ENCODE measurements at places on chromosomes 5 and 9. TPM values are rescaled to one million over a fixed set of nuclear protein-coding genes. Genes with fewer than 3 reads are reported as not detected.

DNA sequence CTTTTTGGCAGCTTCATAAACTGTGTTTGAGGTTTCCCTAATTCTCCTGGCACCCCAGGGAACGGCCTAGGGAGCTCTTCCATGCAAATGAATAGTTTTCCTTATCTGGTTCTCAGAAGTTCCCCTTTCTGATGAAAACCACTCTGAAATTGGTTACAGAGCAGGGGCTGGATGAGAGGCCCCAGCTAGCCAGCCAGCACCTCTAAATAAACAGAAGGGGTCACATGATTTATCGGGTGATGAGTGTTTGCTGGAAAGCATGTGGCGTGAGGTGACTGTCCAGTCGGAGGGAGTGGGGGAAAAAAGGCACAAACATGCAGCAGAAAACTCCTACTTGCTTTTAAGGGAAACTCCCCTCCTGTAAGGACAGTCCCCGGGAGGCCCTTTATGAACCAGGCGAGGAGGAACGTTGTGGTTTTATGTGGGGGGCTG, 261.2 kb upstream of the ANKRD55 start:
- no peak for DNase-seq

The TMEM252 gene
- total RNA-seq: not detected

The ZNF618 gene
- total RNA-seq: 2.7 TPM

DNA sequence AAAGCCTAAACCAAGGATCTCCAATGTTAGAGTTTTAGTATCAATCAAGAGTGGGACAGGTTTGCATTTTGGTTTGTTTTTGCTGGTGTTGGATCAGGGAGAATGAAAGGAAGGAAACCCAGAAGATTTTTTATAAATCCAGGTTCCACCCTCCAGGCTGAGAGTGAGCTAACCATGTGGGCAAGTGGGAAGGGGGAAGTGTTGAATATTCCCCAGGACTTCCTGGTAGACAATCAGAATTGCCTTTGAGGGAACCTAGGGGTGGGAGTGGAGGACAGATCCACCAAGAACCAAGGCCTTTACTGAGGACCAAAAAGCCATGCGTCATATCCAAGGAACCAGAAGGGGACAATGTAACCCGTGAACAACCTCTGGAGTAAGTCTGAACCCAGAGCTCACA, 33.5 kb upstream of the PIK3R1 start:
- no peak for DNase-seq

DNA sequence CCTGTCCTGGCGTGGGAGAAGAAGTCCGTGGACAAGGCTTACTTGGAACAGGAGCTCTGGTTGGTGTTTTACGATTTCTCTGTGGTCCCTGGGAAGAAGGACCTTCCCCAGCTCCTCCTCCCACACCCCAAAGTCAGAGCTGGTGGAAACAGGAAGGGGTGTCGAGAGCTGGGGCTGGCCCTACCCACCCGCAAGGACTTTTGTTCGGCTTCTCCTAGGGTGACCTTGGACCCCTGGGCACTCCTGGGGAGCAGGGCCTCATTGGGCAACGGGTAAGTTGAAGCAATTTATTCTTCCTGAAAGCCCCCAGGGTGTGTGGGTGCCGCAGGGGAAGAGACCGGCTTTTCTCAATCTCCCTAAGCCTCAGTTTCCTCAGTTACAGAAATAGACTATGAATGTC, 53.9 kb upstream of the ORM1 start:
- DNase-seq: no peak

DNA sequence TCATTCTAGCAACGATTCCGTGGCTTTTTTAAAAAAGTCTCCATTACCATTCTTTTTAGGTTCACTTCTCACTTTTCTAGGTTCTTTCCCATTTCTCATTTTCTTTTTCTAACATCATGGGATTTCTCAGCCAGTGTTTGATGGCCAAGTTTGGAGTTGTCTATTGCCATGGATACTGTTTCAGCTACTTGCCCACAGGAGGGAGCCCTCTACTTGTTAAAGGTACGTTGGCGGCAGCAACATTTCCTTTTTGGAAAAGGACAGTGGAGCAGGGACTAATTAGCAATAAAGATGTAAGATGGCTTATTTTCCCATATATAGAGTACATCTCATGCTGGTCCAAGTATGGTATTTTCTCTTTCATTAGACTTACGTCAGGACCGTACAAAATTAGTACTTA, 2257.5 kb upstream of the C9orf72 start:
- no peak for DNase-seq

- no peak for DNase-seq
Observed at GRCh38 chr5:15283076-15283475, 216.9 kb upstream of the FBXL7 start.

The GPR21 gene
- total RNA-seq: not detected

DNA sequence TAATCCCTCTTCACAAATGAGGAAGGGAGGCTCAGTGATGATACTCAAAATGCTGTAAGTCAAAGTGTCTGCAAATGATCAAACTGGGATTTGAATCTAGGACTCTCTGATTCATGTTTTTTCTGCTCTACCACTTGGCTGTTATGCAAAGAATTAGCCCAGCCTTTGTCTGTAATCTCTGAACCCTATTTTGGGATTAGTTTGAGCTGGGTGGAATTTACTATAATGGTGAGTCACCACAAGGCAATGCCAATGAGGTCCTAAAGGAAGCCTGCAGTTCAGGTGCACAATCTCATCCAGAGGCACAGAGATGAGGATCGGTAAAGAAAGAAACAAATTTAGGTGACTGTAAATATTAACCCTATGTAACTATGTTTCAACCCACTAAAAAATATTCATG, 29.2 kb downstream of the RFK start:
- no peak for DNase-seq

The OGN gene
- 7.4 TPM for total RNA-seq

GRCh38 chr5:109614981-109615380, 74.7 kb upstream of the MAN2A1 start:
- no peak for DNase-seq

- DNase-seq: no peak
Observed at GRCh38 chr5:111234125-111234524, 9.9 kb downstream of the CAMK4 start.

- no peak for DNase-seq
Observed at GRCh38 chr5:148454576-148454975, 70.8 kb downstream of the FBXO38 start.

DNA sequence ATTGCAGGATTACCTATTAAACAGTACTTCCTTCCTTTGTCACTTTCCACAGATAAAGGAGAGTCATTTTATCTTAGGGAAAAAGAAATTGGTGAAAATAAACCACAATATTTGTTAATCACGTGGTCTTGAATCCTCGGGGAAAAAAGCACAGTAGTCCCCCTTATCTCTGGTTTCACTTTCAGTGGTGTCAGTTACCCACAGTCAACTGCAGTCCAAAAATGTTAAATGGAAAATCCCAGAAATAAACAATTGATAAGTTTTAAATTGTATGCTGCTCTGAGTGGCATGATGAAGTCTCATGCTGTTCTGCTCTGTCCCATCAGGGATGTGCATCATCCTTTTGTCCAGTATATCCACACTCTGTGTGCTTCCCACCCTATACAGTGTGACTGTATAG, 405.2 kb upstream of the MPDZ start:
- DNase-seq: no peak

DNA sequence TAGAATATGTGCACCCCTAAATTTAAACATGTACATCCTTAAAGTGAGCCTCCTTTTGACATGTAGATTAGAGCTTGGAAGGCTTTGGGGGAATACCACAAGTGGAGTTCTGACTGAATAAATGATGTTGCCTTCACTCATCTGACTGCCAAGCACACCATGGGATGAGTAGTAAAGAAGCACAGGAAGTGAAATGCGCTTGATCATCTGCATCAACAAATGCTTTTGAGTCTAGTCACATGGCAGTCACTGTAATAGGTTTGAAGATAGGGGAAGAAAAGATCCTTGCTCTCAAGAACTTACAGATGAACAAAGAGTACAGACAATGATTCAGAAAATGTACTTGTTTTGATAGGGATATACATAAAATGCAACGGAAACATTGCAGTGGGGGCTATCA, 62.0 kb upstream of the STARD4 start:
- DNase-seq: no peak

The ACSL6 gene
- 0.52 TPM for total RNA-seq

DNA sequence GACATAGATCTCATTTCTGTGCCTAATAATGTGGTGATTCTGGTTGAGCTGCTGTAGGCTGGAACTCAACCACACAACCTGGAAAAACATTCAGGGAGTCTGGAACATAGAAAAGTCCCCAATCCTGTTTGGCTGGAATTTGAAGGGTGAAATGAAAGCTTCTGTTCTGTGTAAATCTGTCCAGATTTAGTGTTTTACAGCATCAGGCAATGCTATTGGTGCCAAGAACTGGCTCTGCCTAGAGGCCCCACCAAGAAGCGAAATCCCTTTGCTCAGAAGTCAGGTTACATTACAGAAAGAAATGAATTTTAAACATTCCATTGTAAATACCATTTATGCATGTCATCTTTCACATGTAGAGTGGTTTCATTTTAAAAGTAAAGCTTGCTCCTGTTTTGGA, 56.3 kb downstream of the TMEM174 start:
- no peak for DNase-seq

- DNase-seq: no peak
Observed at GRCh38 chr5:125696762-125697161, 726.4 kb upstream of the GRAMD2B start.

- no peak for DNase-seq
Observed at GRCh38 chr9:3962971-3963642, 336.8 kb downstream of the GLIS3 start.

The ZNF462 gene
- total RNA-seq: 22.3 TPM

All from psoas muscle (tissue), 8 donors.